ENCODE measurements at places on chromosomes 1 and 21. TPM values are rescaled to one million over a fixed set of nuclear protein-coding genes. Genes with fewer than 3 reads are reported as not detected.

SORT1 gene
- 0.73 TPM for total RNA-seq

GUCA2B gene
- total RNA-seq, result not detected

RGS4 gene
- not detected for total RNA-seq

SHE gene
- not detected for total RNA-seq

AIM2 gene
- 0.36 TPM for total RNA-seq

PUM1 gene
- 190 TPM for total RNA-seq

GLIS1 gene
- not detected for total RNA-seq

CATSPERE gene
- total RNA-seq, result 1.4 TPM

FABP3 gene
- total RNA-seq, result not detected

FAM163A gene
- 0.08 TPM for total RNA-seq

NUAK2 gene
- total RNA-seq, result 14.9 TPM

ZNF436 gene
- total RNA-seq, result 3.7 TPM

GREM2 gene
- total RNA-seq, result 0.28 TPM

FAM110D gene
- total RNA-seq, result not detected

NBPF8 gene
- 40.9 TPM for total RNA-seq

REN gene
- not detected for total RNA-seq

TIE1 gene
- not detected for total RNA-seq

DHX9 gene
- total RNA-seq, result 353 TPM

CENPF gene
- 3.8 TPM for total RNA-seq

CTSS gene
- 83.1 TPM for total RNA-seq

AMY2A gene
- total RNA-seq, result not detected

C21orf91 gene
- total RNA-seq, result 40.9 TPM

KCNK2 gene
- not detected for total RNA-seq

Data from CD4-positive, alpha-beta T cell (primary cell).